Muscle of arm (tissue), 14 donors: ENCODE measurements at places on chromosomes 1 and 21.
A peak's percentile ranks its signal among the peaks of the same experiment; 100 is the strongest.

- no peak for DNase-seq
Observed at GRCh38 chr1:59617434-59617833, 197.3 kb upstream of the HOOK1 start.

- DNase-seq = no peak
Observed at GRCh38 chr1:38730511-38731397, 128.8 kb downstream of the RRAGC start.

DNA sequence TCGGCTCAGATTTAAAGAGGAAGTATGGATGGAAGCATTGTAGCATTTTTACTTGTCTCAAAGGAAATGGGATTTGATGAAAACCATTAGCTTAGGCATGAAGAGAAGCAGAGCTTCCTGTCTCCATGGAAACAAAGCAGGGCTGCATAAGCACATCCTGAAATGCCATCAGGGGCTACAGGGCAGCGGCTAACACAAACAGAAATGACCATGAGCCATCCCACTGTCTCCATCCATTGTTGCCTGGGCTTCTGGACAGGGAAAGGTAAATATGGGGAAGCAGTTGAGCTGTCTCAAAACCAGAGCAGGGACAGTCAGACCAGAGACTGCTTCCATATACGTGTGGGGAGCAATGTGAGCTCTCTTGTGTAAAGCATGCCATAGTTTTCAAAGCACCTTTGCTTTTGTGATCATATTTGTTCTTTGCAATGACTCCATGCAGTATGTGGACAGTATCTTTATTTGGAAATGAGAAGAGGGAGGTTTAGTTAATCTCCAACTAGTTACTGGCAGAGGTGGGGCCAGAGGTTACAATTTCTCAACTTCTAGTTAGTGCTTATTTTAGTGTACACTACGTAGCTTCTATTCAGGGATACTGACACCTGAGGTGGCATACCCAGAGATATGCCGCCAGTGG lies 176.1 kb downstream of the CACNA1E start:
- no peak for DNase-seq

GRCh38 chr21:31278511-31279130 lies 65.4 kb downstream of the TIAM1 start:
- no peak for DNase-seq

DNA sequence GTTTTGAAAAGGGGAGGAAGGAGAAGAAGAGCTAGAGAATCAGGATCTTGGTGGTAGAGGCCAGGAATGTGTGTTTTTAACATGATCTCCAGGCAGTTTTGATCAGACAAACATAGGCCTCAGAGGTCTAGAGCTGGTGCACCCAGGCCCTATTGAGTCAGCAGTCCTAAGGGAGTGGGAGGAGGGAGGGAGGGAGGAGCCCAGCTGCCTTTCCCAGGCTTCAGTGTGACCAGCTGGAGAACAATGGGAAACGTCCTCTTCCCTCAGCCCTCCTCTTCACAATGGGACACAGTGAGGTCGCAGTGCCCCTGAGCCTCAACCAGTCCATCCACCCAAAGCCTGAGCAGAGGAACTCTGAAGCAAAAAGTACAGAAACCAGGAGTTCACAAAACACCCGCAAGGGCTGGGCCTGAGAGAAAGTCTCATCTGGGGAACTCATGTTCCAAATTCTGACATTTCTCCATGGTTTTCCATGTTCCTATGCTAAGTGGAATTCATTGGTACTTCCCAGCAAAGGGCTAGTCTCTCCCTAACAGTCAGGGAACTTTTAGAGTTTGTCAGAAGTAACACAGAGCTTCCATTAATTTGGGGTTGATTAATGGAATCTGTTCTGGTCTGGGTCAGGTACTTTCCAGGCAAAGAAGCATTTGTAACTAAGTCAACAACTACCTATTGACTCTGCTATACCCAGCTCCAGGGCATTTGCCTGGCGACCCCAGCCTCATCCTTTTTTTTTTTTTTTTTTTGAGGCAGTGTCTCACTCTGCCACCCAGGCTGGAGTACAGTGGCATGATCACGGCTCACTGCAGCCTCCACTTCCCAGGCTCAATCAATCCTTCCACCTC lies 37.5 kb downstream of the ELAPOR1 start:
- no peak for DNase-seq

- no peak for DNase-seq
Observed at GRCh38 chr1:119732465-119733168, 20.9 kb downstream of the PHGDH start.

- DNase-seq = no peak
Observed at GRCh38 chr1:156194300-156194652, 372 bp downstream of the SLC25A44 start.

- no peak for DNase-seq
Observed at GRCh38 chr1:114524944-114525343, 13.9 kb upstream of the TRIM33 start.

GRCh38 chr1:67126111-67126746 lies 8.5 kb downstream of the C1orf141 start:
- no peak for DNase-seq

DNA sequence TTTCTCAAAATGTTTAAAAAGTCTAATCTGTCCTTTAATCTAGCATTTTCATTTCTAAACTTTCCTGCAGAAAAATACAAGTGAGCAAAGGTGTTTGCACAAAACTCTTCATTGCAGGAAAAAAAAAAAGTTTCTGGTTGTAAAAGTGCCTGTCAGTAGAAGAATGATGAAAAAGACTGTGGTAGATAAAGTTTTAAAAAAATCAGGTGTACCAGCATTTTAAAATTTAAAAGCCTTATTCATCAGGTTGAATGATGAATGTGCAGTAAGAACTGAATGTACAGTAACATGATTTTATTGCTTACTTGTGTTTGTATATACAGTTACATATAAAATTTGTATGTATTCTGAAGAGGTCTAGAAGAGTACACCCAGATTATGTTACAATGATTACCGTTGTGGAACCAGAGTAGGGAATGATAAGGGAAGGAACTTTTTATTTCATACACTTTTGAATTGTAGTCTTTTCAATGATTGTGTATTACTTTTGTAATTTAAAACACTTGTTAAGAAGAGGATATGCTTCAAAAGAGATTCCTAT lies 54.0 kb downstream of the FNBP1L start:
- no peak for DNase-seq

DNA sequence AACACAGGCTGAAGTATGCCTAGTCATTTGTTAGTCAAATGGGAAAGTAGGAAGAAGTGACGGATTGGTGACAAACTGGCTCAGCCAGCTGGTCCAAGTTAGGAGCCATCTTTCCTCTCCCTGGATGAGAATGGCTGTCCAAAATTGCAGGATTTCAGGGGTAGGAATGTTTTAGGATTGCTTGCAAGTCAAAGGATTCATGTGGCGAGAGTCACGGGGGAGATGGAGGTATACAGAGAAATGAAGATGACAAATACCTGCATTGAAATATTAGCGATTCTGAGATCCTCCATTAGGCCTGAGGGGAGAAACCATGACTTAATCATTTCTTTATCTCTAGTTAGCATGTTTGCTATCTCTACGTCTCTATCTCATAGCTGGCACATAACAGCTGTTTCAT lies 41.8 kb upstream of the PIGC start:
- no peak for DNase-seq

- no peak for DNase-seq
Observed at GRCh38 chr1:178552856-178553255, 39.9 kb downstream of the TEX35 start.

DNA sequence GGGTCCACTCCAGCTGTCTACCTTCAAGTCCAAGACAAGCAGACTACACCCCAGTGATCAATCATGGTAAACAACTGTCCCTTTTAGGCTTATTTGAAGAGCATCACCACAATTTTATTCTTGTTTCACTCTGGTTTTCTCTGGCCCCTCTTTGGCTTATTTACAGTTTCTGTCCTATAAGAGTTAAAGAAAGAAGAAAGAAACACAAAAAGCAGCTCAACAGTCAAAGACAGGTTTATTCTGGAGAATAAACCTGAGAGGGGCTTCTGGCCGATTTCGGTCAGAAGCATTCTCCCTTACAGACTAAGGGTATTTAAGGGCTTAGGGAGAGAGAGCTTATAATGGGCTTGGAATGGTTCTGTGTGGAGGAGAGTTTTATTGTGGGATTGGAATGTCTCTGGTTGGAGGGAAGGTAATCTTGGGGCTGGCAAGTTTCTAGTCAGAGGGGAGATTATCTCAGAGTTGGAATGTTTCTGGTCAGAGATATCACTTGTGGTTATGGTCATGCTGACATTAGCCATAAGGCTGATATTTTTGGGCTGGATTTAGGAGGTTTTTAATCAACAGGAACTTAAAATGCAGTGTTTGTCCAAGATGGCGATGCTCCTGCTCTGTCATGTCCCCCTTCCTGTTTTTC lies 161.0 kb downstream of the URB2 start:
- no peak for DNase-seq

DNA sequence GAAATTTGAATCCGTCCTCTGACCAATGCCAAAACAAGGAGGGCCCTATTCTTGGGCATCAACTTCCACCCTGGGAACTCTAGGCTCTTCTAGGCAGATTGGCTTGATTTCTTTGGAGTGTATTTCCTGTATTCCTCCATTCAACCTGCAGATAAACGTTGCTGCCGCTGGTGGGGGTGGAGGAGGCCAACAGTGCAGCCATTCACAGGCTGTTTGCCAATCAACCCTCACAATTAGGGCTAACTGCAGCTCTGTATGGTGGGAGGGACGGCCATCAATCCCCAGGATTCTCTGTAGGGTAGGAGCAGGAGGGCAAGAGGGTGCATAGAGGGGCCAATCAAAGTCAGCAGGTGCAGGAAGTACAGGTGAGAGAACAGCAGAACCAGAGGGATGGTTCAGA lies 273.1 kb upstream of the PROX1 start:
- no peak for DNase-seq

GRCh38 chr1:166796620-166797236 lies 42.5 kb upstream of the POGK start:
- DNase-seq = no peak

GRCh38 chr1:167981933-167982332 lies 45.1 kb upstream of the MPC2 start:
- DNase-seq = no peak

DNA sequence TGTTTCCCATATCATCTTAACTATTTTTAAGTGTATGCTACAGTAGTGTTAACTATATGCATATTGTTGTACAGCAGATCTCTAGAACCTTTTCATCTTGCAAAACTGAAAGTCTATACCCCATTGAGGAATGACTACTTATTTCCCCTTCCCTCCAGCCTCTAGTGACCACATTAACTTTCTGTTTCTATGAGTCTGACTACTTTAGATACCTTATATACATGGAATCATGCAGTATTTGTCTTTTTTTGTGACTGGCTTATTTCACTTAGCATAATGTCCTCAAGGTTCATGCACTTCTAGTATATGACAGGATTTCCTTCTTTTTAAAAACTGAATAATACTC lies 96.5 kb upstream of the BTG3 start:
- no peak for DNase-seq

DNA sequence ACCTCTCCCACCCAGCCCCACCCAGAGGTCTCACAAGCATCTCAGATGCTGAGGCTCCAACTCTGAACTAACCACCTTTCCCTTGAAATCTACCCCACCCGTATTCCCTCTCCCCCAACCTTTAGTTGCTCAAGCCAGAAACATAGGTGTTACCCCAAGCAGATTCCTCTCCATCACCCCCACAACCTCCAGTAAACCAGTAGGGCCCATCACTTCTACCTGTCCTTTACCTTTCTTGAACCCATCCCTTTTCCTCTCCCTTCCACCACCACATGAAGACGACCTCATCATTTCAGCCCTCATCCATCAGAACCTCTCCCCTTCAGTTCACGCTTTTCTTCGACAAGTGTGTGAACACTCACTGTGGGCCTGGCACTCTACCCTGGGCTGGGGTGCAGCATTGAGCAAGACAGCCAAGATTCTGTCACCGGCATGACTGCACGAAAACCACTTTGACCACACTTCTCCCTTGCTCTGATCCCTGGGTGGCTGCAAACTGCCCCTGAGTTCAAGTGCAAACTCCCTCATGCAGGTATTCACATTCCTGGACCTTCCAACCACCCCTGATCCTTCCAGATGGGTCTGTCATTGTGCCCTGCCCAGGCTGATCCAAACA lies 65.5 kb upstream of the LAPTM5 start:
- no peak for DNase-seq

- DNase-seq = peak; percentile 31
Observed at GRCh38 chr21:34510148-34511142, 1.6 kb downstream of the KCNE1 start.

DNA sequence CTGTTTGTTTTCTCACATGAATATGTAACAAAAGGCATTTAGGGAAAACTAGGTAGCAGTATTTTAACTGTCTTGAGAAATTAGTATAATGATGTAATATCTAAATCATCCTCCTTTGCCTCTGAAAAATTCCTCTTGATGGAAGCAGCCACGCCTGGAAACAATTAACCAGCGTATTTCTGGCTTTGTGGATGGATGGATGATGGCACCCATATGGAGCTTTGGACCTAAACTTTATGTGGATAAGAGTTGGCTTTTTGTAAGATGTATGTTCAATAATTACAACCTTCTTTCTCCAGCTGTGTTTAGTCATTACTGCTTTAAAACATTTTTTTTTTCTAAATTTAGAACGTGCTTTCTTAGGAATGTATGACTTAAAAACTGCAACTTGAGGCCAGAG lies 12.7 kb downstream of the CDCA8 start:
- no peak for DNase-seq

DNA sequence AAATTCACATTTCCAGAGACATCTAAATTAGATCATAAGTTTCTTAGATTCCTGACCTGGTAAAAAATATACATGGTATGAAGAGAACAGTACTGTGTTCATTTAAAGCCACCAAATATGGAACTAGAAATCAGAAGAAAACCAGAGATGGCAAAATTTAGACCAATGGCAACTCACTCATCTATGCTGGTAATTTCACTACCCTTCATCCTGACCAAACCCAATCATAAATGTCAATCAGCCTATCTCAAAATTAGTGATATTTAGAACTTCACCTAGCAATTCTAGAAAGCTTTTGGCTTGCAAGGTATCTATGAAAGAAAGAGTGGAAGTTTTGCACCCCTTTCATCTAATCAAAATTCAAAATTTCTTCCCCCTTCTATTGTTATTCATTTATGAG lies 107.7 kb downstream of the NIBAN1 start:
- no peak for DNase-seq

DNA sequence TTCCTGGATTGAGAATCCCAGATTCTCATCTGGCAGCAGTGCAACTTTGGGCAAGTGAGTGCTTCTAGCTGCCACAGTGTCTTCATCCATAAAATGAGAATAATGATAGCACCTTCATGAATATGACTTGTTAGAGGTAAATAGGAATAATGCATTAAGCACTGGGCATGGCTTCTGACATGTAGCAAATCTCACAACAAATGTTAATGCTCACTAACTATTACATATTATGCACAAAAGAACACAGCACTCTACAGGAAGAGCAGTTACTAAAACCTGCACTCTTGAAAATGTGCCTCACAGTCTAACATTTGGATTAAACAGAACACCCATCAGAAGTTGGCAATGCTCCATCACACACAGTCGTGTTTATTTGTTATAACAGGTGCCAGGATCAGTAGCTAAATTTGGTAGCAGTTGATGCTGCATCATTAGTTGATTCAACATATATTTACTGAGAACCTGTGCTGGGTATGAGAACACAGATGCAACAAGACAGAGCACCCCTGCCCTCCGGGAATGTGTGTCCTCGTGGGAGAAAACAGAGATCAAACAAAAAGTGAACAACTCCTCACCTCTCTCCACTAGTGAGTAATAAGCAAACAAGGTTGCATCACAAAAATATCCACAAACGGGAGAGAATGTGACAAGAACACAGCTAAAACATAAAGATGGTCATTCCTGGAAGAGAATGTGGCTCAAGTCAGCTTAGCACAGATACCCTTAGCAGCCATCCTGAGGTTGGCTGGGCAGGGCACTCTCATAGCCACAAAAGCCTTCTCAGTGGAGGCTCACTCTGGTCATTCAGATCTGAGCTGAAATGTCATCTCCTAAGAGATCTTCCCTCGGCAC lies 26.2 kb upstream of the LBR start:
- no peak for DNase-seq

GRCh38 chr1:225926551-225927113 lies 2.6 kb upstream of the PYCR2 start:
- DNase-seq = no peak
